ENCODE measurements at places on chromosomes 12 and 14.

- DNase-seq = no peak
Measured at GRCh38 chr12:54363047-54363446, 1.2 kb downstream of the GPR84 start.

- no peak for DNase-seq
Measured at GRCh38 chr14:29529418-29529817, 398.2 kb downstream of the PRKD1 start.

GRCh38 chr12:52514471-52515318 lies 5.5 kb downstream of the KRT5 start:
- no peak for DNase-seq

DNA sequence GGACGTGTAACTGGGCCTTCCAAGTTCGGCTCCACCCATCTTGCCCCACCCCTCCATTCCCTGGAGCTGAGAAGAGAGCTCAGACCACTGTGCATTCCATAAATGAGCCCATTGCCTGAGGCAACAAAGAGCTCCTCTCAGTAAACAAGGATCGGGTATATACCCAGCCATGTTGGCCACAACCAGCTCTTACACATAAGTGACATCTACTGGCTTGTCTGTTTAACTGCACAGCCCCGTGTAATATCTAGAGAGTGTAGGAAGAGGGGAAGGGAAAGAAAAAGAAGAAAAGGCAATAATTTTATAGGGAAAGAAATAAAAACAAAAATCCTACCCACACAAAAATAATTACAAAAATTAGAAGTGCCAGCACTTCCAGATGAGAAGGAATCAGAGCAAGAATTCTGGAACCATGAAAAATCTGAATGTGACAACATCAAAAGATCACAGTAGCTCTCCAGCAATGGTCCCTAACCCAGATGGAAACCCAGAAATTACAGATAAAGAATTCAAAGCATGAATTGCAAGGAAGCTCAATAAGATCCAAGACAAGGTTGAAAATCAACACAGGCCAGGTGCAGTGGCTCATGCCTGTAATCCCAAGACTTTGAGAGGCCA lies 308.1 kb downstream of the RPAP3 start:
- peak; percentile 33 for DNase-seq

- DNase-seq = no peak
Measured at GRCh38 chr12:107449891-107450290, 235.7 kb upstream of the PWP1 start.

- DNase-seq = no peak
Measured at GRCh38 chr14:39232554-39233415, 930 bp upstream of the MIA2 start.

DNA sequence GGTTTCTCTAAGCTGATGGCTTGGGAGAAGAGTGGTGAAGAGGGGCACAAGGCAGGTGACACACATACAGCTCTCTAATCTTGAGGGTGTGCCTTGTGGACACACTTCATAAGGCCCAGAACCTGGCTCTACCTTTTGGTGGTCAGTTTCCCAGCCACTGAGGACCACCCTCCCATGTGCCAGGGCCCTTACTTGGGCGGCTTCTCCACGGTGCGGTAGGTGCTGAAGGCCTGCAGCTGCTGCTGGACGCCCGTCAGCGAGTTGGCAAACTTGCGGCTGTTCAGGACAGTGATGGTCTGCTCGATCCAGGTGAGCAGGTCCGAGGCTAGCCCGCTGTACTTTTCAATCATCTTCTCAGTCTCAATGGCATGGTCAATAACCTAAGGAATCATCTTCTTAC lies 80.2 kb downstream of the SPTB start:
- DNase-seq = no peak

GRCh38 chr12:70227911-70228310 lies 15.3 kb upstream of the CNOT2 start:
- no peak for DNase-seq

GRCh38 chr12:103809154-103809553 lies 31.9 kb downstream of the NT5DC3 start:
- DNase-seq = no peak

DNA sequence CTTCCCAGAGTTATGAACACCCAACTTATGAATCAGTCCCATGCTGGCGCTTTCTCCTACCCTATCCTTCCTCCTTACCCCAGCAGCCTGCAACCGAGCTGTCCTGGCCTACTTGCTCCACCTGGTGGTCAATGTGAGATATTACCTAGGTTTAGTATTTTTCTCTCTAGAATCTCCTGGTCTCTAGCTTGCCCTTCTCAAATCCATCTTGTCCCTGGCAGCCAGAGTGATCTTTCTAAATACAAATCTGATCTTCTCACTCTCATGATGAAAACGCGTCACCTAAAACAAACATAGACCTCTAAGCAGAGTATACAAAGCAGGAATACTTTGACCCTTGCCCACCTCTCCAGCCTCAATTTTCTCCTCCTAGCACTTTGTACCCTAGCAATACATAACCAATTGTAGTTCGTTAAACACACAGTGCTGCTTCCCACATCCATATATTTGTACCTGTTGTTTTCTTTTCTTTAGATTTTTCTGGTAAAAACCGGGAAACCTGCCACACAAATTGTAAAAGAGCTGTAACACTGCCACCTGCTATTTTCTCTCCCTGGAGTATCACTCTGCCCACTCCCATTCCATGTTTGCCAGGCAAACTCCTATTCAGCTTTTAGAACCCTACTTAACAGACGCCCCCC lies 20.0 kb upstream of the TCP11L2 start:
- peak; percentile 72 for DNase-seq

DNA sequence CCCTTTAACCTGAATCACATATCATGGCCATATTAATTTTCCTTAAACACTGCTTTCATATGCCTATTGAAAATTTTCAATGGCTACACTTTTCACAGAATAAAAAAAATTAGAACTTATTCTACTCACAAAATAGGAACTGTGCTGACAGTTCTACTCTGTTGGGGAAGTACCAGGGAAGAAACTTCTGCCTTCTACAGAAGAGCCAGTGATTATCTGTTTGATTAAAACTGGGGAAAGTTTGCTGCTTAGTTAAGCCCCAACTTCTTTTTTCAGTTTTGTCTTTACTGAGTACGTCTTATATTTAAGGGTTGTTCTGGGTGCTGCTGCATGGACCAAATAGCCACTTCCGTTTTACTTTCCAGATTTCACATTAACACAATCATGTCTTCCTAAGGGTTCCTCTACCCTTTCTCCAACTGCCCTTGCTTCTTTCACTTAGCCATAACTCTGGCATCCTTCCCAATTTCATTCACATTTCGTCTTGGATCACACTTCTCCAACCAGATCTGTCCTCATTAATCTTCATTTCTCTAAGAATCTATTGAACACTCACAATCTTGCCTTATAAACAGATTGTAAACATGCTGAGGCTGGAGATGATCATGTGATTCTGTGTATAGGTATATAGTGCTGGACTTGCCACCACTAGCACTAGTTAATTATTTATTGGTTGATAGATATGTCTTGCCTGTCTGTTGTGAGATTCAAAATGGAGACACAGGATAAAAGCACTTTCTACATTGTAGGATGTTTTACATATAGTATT lies 1.9 kb upstream of the SEL1L start:
- DNase-seq = no peak

DNA sequence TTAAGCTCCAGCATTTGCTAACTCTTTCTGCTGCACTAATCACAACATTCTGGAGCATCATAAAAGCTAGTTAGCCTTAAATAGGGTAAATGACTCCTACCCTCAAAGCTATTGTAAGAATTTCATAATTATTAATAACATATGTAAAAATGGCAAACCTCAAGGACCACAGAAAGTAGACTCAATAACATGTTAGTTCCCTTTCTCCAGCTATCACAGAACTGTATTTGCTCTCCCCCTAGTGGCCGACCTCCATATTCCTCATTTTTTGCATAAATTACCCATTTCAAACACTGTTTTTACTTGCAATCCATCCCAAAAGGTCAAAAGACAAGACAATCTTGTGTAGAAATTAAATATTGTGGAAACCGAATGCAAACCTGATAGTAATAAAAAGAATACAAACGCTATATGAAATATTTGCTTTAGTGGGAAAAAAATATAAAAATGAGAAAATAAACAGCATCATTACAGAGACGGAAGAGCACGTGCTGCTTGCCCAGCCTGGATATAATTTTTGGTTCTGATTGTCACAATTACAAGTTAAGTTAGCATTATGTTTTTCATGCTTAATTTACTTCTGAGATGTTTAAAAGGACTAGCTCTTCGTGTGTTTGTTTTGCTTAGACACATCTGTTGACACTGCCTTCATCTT lies 97.9 kb downstream of the RERGL start:
- DNase-seq = peak; percentile 29

GRCh38 chr12:45509187-45509586 lies 220.3 kb upstream of the ARID2 start:
- DNase-seq = no peak

- no peak for DNase-seq
Measured at GRCh38 chr12:48810903-48811431, 7.3 kb upstream of the CACNB3 start.

DNA sequence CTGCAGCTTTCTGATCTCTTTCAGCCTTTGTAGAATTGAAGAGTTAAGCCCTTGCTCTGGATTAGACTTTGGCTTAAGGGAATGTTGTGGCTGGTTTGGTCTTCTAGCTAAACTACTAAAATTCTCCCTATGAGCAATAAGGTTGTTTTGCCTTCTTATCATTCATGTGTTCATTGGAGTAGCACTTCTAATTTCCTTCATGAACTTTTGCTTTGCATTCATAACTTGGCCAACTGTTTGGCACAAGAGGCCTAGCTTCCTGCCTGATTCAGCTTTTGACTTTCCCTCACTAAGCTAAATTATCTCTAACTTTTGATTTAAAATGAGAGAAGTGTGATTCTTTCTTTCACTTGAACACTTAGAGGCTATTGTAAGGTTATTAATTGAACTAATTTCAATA lies 384.3 kb downstream of the RAD51B start:
- DNase-seq = no peak

- no peak for DNase-seq
Measured at GRCh38 chr12:32877601-32878459, 18.7 kb downstream of the PKP2 start.

- peak; percentile 41 for DNase-seq
Measured at GRCh38 chr12:1530592-1531152, 63.7 kb downstream of the FBXL14 start.

DNA sequence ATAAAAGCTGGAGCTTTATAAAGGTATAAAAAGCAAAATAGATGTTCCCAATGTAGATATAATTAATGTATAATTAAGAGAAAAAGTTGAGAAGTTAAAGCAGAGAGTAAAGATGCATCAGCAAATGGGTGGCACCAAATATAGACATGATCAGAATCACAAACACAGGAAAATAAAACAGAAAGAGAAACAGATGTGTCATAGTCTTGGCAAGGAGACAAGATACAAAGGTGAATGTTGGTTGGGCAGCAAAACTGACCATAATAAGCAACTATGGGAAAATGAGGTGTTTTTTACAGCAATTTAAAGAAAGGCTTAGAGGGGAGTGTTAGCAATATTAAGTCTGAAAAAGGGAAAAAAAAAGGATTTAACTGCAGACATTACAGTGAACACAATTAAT lies 135.4 kb upstream of the CLEC14A start:
- no peak for DNase-seq

- no peak for DNase-seq
Measured at GRCh38 chr12:67420506-67420905, 151.3 kb downstream of the CAND1 start.

GRCh38 chr14:96852823-96853422 lies 55.7 kb downstream of the VRK1 start:
- peak; percentile 17 for DNase-seq

GRCh38 chr14:49986343-49987014 lies 93.6 kb downstream of the ARF6 start:
- DNase-seq = no peak

DNA sequence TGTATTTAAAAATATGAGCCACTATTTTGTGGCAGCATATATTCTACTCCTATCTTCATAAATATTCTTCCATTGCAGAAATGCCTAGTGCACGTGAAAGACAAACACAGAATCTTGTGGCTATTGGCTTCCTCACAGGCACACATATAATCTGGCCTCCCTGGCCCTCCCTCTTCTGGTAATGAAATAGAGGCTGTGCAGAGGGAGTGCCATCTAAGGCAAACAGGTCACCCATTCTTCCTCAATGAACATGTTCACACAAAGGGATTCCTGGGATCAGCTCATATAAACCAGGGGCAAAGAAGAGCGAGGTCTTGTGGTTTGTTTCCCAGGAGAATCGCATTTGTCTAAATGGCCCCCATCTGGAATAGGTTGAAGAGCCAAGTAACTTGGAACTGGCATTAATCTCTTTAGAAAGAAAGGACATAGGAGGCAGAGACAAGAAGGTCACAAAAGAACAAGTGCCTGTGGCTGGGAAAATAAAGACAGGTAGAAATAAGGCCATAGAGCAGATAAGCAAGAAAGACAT lies 171.6 kb upstream of the PTPRQ start:
- DNase-seq = no peak

DNA sequence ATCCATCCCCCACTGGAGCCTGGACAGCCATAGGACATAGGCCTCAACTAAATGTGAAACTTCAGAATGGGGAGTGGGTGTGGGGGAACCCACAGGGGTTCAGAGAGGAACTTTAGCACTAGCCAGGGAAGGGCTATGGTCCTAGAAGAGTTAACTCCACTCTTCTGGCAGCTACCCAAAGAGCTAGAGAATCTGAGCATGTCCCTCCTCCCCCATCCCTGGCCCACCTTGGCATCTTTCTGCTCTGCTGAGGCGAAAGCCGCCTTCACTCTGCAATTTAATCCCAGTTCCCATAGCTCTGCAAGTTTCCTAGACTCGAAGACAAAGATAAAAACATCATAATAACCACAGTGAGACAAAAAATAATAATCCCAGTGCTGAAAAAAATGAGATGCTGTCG lies 214.7 kb upstream of the RTL1 start:
- no peak for DNase-seq

- no peak for DNase-seq
Measured at GRCh38 chr14:65150898-65151608, 48.7 kb upstream of the MAX start.

- DNase-seq = no peak
Measured at GRCh38 chr14:70534904-70535303, at the start of gene ADAM20. Gene ADAM20 (minus strand): TSS chr14:70535004. CDS start chr14:70524757, 10,247 bp downstream.

GRCh38 chr12:41769810-41770209 lies 374.9 kb downstream of the GXYLT1 start:
- DNase-seq = no peak

DNA sequence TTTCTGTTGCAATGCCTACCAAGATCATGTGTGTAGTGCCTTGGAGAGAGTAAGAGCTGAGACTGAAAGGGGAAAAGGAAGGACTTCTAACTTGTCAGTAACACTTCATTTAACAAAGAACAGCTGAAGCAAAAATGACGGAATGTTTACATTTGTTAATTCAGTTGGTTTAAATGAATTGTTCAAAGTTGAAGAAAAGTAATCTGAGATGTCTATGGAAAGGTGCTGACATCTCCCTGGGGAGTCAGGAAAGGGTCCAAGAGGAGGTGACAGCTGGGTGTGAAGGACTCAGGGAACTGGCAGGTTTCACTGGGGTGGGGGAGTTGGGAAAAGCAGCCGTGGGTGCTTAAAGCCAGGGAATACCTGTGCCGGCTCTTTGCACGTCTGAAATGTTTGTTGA lies 7.9 kb downstream of the TMEM63C start:
- DNase-seq = no peak

DNA sequence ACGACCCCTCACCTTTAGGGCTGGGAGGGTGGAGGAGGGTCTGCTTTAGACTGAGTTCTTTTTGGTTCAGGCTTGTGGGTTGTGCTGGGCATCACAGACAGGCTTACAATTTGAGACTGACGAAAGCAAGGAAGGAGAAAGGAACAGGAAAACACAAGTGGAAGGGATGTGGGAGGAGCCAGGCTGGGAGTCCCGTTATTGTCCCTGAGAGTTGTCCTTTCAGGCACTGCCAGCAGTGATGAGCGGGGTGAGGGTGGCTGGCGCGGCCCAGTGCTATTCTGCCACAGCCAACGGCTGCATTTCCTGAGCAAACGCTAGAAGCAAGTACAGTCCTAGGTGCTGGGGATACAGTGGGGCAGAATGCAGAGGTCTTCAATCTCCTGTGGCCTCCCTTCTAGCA lies 29.2 kb upstream of the TSPAN9 start:
- DNase-seq = no peak

Measured in HEK293T (cell line).